ENCODE measurements at places on chromosomes 7 and 10.

DNA sequence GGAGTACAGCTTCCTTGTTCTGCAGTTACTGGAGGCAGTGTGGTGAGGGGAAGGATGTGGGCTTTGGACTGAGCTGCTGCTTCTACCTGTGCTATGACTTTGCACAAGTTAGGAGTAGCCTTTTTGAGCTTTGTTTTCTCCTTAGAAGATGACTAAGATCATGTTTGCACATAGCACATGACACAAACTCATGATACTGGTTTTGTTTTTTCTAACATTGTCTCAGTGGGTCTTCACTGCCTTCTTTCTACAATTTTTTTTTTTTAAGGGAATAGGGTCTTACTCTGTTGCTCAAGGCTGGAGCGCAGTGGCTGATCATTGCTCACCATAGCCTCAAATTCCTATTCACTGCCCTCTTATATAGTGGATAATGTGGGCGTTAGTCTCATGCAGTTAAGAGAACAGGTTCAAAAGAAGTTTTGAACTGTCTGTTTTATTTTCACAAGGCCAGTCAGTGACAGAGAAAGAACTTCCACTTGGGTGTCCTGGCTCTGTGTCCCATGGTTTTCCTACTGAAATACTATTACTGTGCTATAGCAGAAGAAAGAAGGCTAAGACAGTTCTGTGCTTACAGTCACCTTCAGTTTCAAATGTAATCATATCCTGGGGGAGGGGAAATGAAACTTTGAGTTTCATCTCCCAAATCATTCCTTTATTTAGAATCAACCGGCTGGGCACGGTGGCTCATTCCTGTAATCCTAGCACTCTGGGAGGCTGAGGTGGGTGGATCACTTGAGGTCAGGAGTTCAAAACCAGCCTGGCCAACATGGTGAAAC, 72.0 kb downstream of the KAT6B start:
- DNase-seq, result no peak

DNA sequence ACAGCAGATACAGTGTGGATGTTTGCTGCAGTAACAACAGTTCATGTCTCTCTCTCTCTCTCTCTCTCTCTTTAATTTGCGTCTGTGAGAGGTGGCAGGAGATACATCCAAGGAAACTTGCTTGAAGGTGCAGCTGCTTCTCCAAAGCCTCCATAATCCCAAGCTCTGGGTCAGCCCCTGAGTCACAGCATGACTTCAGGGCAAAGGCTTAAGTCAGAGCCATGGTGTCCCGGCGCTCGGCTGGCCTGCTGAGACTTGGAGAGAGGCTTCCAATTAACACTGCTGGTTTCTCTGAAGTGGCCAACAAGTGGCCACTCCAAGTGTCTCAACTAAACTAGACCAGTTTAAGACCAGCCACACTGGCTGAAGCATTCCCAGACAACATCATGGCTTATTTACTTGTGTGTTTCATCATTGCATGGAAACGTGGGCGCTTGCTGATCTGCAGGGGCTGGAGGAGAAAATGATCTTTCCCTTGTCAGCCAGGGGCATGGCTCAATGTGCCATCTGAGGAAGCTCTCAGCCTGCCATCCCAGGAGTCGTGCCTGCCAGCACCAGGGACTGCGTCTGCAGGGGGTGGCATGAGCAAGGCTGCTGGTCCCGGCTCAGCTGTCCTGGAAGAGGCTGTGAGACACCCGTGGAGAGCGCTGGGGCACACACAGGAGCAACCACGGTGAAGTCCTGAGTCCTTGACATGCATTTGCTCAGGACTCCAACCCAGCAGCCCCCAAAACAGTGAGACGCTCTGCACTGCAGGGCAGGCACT, 254.2 kb downstream of the COBL start:
- DNase-seq, result no peak

GRCh38 chr10:60291344-60291930, 98.2 kb downstream of the ANK3 start:
- DNase-seq, result no peak

GRCh38 chr7:25026156-25026555, 46.2 kb upstream of the OSBPL3 start:
- no peak for DNase-seq

DNA sequence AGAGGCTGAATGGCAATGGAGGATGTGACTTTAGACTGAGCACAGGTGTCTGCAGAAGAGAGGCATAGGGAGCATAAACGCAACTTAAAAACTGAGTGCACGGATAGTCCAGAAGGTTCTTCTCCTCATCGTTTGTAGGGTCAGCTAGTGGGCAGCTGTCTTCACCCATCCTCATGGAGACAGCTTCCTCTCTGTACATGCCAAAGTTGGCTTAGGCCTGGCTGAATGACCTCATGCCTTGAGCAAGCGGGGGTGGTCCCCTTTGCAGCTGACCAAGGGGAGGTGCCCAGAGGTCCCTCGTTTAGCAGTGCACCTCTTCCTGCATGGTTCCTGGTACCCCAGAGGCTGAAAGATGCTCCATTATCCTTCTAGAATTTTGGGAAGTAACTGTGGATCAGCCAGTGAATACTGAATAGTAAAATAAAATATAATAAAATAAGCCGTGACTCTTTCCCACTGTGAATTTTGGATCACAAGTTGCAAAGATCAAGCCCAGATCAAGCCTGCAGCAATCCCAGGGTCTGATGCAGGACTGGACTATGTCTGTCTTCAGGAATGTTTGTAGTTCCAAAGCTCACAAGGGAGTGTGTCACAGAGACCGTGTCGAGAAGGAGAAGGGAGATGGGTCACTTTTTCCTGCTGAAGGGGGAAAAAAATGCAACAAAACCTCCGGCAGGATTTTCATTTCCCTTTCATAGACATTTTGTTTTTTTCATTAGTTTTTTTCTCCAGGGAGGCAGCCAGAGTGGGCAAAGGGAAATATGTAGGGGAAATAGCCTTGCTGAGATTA, 295.3 kb upstream of the MKI67 start:
- no peak for DNase-seq

DNA sequence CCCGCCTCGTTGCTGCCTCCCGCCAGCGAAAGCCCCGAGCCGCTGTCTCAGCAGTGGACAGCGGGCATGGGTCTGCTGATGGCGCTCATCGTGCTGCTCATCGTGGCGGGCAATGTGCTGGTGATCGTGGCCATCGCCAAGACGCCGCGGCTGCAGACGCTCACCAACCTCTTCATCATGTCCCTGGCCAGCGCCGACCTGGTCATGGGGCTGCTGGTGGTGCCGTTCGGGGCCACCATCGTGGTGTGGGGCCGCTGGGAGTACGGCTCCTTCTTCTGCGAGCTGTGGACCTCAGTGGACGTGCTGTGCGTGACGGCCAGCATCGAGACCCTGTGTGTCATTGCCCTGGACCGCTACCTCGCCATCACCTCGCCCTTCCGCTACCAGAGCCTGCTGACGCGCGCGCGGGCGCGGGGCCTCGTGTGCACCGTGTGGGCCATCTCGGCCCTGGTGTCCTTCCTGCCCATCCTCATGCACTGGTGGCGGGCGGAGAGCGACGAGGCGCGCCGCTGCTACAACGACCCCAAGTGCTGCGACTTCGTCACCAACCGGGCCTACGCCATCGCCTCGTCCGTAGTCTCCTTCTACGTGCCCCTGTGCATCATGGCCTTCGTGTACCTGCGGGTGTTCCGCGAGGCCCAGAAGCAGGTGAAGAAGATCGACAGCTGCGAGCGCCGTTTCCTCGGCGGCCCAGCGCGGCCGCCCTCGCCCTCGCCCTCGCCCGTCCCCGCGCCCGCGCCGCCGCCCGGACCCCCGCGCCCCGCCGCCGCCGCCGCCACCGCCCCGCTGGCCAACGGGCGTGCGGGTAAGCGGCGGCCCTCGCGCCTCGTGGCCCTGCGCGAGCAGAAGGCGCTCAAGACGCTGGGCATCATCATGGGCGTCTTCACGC, 825 bp downstream of the ADRB1 start:
- DNase-seq, result no peak

DNA sequence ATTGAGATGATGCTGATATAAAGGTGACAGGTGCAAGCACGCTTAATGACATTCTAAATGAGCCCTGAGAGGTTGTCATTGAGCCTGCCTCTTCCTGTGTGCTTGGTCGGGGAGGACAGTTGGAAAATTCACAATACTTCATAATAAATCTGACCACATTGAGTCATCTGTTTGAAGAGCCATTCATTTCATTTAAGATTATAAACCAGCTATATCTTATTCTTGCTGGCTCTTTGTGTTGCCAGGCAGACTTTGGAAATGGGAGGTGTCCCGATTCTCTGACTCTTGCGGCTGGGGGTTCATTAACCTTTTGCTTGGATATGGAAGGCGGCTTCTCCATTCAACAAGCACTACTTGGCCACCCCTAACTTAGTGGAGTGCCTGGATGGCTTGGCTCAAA, 198.2 kb downstream of the FANK1 start:
- no peak for DNase-seq

DNA sequence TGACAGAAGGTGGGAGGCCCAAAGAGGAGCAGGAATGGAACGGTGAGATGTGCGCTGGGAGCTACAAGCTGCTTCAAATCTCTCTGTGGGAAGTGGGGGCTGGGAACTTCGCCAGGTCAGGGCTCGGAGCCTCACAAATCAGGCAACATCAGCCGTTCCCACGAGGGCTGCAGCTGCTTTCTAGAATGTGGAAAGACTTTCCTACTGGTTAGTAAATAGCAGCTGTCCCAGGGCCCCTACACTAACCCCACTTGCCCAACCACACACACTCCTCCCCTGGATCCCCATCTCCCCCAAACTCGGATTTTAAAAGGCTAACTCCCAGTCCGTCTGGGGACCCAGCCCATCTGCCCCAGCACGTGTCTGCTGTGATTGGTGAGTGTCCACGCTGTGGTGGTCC, 40.6 kb upstream of the PITRM1 start:
- DNase-seq, result no peak

DNA sequence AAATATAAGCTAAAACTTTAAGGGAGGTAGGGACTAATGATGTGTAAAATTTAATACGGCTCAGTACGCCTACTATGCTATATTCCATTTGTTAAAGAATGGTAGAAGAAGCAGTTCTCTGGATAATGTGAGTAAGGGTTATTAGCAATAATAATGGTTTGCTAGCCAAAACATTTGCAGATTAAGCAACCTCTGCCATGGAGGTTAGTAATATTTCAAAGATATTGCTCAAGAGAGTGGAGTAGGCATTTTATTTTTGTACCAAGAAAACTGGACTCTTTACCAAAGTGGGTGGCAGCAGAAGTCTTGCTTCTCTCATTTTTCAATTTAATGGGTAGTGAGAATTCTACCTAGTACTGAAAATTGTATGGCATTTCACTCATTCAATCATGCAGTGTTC, 158.9 kb upstream of the TMEM106B start:
- DNase-seq, result no peak

GRCh38 chr10:5311617-5312016, 53.1 kb upstream of the UCN3 start:
- DNase-seq, result no peak

DNA sequence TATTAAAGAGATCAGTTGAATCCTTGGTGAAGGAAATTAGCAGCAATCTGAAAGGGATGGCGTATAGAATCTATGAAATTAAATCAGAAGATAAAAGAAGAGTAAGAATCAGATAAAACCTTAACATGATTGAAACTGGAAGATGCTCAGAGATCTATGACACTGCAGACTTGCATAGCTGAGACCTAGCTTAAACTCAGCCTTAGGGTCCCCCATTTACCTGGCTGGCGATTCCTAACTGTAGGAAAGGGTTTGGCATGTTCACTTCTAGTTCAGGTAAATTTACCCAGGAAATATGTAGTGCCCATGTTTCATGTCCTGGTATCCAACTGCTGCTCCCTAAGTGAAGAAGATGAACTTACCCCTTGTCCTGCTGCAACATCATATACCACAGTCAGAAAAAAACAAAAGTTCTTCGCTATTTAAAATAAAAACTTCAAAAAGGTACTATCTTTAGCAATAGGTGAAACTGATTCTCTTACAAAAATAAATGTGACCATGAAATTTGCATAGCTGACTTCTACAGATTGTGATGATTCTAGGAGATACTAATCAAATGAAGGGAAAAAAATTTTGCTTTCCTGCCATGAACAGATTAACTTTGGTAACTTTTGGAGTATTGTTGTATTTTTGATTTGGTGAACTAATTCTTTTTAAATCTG, 47.8 kb upstream of the TMEM243 start:
- DNase-seq, result no peak
